Right renal pelvis (tissue), 4 donors: ENCODE measurements at places on chromosomes 5 and 9. TPM values are rescaled to one million over a fixed set of nuclear protein-coding genes. Genes with fewer than 3 reads are reported as not detected.

The SPATA31A3 gene
- not detected for polyA plus RNA-seq

The ERGIC1 gene
- polyA plus RNA-seq = 118 TPM

The IL12B gene
- polyA plus RNA-seq = not detected

The PCDHGB5 gene
- 9.7 TPM for polyA plus RNA-seq

The PCDHGB1 gene
- 2.1 TPM for polyA plus RNA-seq

The PCDHA13 gene
- polyA plus RNA-seq = 0.04 TPM

The PCDHGA12 gene
- 0.97 TPM for polyA plus RNA-seq

The SMAD5 gene
- polyA plus RNA-seq = 58.9 TPM

The DOCK8 gene
- 13.3 TPM for polyA plus RNA-seq

The NUDT2 gene
- 25.3 TPM for polyA plus RNA-seq

The FOXI1 gene
- polyA plus RNA-seq = 5.6 TPM

The GAS1 gene
- polyA plus RNA-seq = 47.6 TPM

The CDH9 gene
- 16.7 TPM for polyA plus RNA-seq

The KIF24 gene
- polyA plus RNA-seq = 6.2 TPM

The S1PR3 gene
- polyA plus RNA-seq = 68.3 TPM

The LIX1 gene
- 6.1 TPM for polyA plus RNA-seq

The TAF1L gene
- 0.10 TPM for polyA plus RNA-seq

The PCDHB3 gene
- polyA plus RNA-seq = 3.9 TPM

The MTAP gene
- 44.6 TPM for polyA plus RNA-seq

The GIN1 gene
- polyA plus RNA-seq = 13.5 TPM

The SH3GL2 gene
- 5.0 TPM for polyA plus RNA-seq

The DRD1 gene
- polyA plus RNA-seq = not detected

The GRXCR2 gene
- polyA plus RNA-seq = not detected

The HINT2 gene
- polyA plus RNA-seq = 53.7 TPM

The MARCOL gene
- polyA plus RNA-seq = 0.12 TPM

The CCT5 gene
- 254 TPM for polyA plus RNA-seq

The MZB1 gene
- 0.95 TPM for polyA plus RNA-seq

The LCP2 gene
- polyA plus RNA-seq = 3.7 TPM

The CCDC192 gene
- 0.91 TPM for polyA plus RNA-seq

The CCDC171 gene
- 4.9 TPM for polyA plus RNA-seq

The RLN1 gene
- polyA plus RNA-seq = 1.2 TPM

The TMC1 gene
- polyA plus RNA-seq = 0.96 TPM

The SLC6A3 gene
- 0.41 TPM for polyA plus RNA-seq

The CSF2 gene
- not detected for polyA plus RNA-seq

The GABRP gene
- 1.0 TPM for polyA plus RNA-seq

The IFNA8 gene
- not detected for polyA plus RNA-seq

The GCNT4 gene
- 23.8 TPM for polyA plus RNA-seq

The C1QTNF2 gene
- 1.7 TPM for polyA plus RNA-seq
